CD4-positive, alpha-beta T cell treated with Interleukin-17A for 1 hour (primary cell): ENCODE measurements at places on chromosomes 12 and 14.

- DNase-seq = no peak
These were observed 210.6 kb upstream of the ABCD2 start for GRCh38 chr12:39830171-39830570.

DNA sequence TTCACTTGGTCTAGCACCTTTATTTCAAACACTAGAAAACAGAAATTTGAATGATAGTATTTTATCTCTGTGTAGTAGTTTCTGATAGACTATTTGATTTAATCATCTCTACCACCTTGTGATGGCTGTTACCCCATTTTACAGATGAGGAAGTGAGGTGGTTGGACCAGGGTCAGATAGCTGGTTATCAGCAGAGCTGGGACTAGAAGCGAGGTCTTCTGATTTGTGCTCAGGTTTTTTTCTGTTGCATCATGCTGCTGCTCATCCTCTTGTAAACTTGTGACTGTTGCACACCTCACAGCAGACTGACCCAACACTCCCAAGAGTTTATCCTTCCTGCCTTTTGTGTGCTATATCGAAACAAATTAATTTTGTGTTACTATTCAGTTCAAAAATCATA is 10.1 kb upstream of the MANSC4 start:
- DNase-seq = no peak

- no peak for DNase-seq
These were observed 1.6 kb downstream of the PHLDA1 start for GRCh38 chr12:76029982-76030340.

- DNase-seq = no peak
These were observed 10.0 kb downstream of the FGF23 start for GRCh38 chr12:4369548-4369947.

DNA sequence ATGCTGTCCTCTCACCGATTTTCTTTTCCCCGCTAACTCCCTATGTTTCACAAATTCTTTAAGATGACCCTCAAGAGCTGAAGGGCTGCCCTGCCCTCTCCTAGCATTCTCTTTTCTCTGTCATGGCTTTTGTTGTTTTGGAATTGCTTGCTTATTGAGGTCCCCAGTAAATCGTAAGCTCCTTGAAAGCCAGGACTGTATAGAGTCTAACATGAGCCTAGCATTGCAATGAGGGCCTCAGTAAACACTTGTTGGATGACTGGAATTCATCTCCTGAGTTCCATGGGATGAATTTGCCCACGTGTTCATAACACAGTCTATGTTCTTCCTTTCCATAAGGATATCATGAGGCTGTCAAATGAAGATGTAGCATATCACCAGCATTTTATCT is 92.2 kb downstream of the APAF1 start:
- no peak for DNase-seq

- no peak for DNase-seq
These were observed 503.5 kb downstream of the PCNX1 start for GRCh38 chr14:71410578-71411284.

DNA sequence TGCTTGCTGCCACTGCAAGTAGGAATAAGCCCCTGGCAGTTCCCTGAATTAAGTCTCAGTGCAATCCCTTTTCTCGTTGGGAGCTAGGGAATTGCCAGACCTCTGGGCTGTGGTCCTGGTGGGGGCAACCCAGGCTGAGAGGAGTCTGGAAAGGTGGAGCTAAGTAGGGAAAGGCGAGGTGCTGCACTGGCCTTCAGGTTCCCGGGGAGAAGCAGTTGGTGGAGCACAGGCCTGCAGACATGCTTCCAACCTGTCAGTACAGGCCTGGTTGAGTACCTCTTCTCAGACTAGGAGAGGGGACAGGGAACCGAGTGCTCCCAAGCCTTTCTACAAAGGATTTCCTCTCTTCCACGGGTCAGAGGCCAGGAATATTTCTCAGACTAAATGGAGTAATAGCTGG is 1.5 kb downstream of the NRIP2 start:
- DNase-seq = no peak

DNA sequence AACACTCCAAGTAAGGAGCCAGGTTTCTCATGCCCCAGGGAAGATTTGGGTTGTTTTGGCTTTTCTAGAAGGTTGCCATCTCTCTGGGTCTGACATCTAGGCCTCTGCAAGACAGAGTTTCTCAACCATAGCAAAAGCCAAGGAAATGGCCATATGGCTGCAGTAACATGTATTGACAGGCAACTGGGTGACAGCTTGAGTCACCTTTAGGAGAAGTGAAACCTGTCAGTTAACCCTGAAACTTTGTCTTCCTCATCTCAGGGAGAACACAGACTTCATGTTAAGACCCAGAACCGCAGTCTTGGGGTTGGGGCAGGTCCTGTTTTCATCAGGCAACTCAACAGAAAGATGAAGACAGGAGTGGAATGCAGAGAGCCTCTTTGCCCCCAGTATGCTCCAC is 46.0 kb upstream of the PLBD1 start:
- DNase-seq = peak; percentile 5

DNA sequence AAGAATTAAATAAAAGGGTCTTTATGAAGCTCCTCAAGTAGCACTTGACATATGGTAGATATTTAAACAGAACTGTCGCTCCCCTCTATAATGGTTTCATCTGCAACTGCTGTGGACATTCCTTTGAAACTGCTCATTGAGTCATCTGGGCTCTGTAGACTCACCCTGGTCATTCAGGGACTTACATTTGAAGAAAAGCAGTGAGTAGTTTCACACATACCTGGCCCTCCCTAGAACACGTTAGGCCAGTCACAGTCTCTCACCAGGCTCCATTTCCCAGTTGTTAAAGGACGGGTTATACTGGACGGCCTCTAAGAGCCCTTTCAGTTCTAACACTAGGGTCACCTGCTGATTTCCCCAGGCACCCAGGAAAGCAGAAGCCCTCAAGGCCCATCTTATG is 217.0 kb downstream of the BCL11B start:
- DNase-seq = no peak

GRCh38 chr12:93638954-93639353 is 38.2 kb upstream of the CRADD start:
- no peak for DNase-seq

GRCh38 chr14:84217066-84217465 is 1312.9 kb upstream of the FLRT2 start:
- DNase-seq = no peak

GRCh38 chr12:55823419-55823818 is 5.6 kb downstream of the ORMDL2 start:
- DNase-seq = no peak

- no peak for DNase-seq
These were observed 152.1 kb downstream of the RPL10L start for GRCh38 chr14:46499521-46499920.

DNA sequence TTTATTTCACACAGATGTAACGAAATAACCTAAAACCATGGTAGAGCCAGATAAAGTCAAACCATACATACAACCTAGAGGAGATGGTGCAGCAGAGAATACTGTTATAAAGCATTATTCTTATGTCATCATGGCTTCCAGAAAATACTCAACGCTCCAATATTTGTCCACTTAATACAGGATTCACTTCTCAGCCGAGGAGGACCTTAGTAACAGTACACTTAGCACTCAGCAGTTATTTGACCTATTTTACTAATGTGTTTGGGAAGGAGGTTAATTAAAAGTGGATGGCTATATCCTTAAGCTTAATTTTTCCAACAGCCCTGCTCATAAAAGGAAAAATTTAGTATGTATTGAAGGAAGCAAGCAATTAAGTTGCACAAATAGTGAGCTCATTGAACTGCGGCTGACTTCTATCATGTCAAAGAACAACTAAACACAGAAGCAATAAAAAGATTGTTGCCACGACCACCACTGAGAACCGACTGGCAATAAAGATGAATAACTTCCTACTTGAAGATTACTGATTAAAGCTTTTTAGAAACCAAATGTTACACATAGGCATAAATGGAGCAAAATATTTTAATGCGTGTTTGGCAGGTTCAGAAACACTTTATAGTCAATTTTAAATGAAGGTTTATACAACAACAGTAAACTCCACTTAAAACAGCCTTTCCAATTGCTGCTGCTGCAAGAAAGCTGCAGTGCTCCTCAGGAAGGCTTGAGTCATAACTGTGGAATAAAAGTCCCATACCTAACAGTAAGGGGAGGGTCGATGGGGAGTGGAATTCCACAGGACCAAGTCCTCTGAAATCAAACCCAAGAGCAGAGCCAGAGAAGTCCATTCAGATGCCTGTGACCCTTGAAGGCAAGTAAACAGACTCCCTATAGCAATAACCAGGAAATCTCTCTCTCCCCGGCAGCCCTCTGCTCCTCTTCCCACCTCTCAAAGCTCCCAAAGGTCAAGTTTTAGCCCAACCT is 218.9 kb upstream of the CDKN3 start:
- DNase-seq = no peak

GRCh38 chr14:102914474-102915291 is 7.8 kb upstream of the AMN start:
- DNase-seq = no peak

GRCh38 chr12:78315028-78315427 is 484.3 kb downstream of the NAV3 start:
- no peak for DNase-seq
